Stimulated activated CD4-positive, alpha-beta T cell treated with anti-CD3 and anti-CD28 coated beads, TNF-alpha, amount 100 ng/mL, for 1 hour (primary cell): ENCODE measurements at places on chromosomes 7 and 10.

- no peak for DNase-seq
These were observed 58.4 kb upstream of the PCGF5 start for GRCh38 chr10:91162050-91162494.

GRCh38 chr10:3014968-3015367, 52.4 kb upstream of the PFKP start:
- no peak for DNase-seq

DNA sequence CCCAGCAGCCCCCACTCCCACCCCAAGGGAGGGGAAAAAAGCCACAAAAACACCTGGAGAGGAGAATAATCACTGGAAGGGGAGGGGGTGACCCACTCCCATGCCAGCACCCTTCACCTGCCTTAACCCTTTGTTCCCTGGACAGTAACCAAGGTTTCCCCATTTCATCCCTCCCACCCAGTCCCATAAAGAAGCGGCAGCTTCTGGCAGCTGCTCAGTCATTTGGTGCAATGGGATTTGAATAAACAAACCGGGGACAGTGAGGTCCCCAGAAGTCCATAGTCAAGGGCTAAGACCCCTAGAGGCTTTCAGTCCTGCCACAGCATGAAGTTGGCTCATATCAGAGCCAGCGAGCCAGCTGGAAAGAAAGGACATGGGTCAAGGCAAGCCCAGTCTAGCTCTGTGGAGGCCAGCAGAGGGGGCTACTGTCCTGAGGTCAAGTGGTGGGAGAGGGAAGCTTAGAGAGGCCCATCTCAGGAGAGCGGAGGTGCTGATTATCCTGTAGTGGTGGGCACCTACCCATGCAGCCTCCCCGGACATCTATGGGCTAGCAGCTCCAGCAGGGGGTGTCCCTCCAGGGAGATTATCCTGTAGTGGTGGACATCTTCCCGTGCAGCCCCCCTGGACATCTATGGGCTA, 58.9 kb upstream of the LBX1 start:
- DNase-seq = no peak

DNA sequence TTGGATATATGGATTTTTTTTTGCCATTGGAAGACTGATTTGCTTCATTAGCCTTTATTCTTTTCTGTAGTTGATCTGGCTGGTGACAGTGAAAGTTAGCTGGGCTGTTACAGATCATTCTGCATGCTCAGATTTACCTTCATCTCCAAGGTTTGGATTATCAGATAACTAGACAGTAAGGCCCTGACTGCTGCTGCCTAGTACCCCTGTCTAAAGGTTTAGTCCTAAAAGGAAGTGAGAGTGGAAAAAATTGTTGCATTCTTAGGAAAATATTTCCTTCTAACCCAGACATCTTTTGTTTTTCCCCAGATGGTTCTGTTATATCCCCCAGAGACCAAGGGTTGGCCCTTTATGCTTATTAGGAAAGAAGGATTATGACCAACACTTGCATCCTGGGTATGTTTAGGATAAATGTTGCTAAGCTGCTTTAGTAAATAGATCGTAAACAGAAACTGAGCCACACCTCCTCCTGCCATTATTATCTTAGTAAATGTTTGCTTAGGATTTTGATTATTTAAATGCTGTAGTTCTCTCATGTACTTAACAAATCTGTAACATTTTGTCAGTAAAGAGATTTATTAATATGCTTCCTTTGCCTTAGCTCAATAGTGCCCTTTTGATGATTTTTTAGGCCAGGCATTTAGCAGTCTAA, 44.4 kb downstream of the MCU start:
- DNase-seq = no peak

GRCh38 chr10:18860186-18860585, 188.4 kb upstream of the MALRD1 start:
- no peak for DNase-seq

DNA sequence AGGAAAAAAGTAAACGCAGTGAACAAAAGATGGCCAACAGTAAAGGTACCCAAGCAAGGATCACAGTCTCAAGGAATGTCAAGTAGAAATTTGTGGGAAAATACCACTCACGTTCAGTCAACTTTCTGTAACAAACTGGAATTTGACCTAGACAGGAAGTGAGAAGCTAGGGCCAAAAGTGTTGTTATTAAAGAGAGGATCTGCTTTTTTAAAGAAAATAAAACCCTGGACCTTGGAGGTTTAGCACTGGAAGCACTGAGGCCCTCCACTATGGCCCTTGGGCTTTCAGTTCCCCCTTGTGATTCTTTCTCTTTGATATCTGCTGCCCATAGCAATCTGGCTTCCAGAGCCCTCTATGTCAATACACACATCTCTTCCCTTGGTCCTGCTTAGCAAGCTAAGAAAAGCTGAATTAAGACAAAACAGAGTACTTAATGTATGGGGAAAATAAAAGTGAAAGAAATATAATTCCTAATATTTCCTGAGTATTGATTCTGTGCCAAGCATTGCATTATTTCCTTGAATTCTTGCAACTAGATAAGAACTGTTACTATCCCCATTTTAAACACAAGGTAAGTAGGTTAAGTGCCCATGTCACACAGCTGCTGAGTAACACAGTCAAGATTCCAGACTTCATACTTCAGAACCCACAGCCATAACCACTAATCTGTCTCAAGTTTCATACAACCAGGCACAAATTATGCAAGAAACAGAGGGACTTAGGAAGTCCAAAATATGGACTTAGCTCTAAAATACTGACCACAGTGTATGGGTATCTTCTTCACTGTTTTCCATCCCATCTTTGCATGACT, 2.6 kb upstream of the ZNF438 start:
- DNase-seq = no peak

GRCh38 chr10:71245420-71246325, 33.3 kb downstream of the UNC5B start:
- DNase-seq = no peak

GRCh38 chr7:73992101-73992562, 35.8 kb upstream of the ELN start:
- no peak for DNase-seq

DNA sequence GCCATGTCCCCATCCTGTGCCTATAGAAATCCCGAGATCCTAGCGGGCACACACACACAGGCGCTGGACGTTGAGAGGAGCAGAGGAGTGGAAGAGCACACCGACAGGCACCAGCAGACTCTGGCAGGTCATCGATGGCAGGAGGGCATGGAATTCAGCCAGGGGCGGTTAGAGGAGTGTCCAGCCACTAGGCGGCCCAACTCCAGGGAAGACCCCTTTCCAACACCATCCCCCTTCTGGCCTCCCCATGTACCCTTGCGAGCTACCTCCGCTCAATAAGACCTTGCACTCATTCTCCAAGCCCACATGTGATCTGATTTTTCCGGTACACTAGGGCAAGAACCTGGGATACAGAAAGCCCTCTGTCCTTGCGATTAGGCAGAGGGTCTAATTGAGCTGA, 356.0 kb upstream of the DPP6 start:
- no peak for DNase-seq

DNA sequence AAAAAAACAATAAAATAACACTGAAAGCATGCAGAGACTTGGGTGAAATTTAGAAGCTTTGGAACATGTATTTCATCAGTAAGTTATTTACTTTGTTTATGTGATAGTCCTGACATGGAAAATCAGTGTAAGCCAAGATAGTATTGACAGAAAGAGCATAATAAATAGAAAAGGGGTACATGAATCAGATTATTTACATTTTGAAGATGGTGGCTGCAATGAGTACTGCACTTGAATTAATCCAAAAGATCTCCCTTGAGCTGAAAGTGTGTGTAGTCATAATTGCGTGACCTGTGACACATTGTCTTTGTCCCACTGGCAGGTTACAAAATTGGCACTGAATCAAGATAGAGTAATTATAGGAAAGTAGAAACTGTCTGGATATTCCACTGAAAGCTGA, 562.9 kb downstream of the GFRA1 start:
- no peak for DNase-seq

DNA sequence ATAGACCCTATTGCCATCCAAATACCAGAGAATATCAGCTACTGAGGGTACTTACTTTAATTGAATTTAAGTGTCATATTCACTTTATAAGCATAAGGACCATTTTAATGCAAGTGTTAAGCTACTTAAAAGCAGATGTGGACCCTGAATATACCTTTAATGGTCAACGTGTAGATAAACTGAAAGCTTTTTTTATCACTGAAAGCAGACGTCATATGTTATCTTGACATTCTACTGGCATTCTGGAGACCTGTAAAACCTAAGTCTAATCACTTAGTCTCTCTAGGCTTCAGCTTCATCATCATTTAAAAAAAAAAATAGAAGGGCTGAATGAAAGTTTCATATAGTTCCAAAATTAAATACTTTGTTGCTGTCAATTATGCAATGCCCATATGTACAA, 116.5 kb downstream of the ELAPOR2 start:
- DNase-seq = no peak

GRCh38 chr7:55774327-55775050, 88.1 kb downstream of the SEPTIN14 start:
- no peak for DNase-seq

DNA sequence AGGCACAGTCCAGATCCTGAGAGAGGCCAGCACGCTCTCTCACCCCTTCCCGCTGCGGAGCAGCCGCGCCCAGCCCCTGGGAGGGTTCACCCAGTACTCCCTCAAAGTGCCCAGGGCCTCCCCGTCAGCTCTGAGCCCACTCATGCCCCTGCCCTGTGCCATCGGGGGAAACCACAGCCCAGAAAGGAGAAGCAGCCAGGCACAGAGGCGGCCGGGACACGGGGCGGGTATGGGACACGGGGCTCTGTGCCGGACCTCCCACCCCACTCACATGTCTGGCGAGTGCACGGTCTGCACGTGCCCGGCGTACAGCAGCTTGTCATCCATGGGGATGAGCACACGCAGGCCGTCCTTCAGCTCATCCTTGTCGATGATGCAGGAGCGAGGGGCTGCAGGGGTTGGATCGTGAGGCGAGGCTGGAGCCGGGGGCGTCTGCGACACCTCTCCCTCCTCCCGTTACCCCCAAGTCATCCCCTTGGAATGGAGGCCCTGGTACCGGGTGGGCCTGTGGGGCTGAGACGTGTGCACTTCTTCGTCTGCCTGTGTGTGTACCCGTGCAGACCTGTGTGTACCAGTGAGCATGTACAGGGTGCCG, 38.2 kb downstream of the SLC29A4 start:
- no peak for DNase-seq

DNA sequence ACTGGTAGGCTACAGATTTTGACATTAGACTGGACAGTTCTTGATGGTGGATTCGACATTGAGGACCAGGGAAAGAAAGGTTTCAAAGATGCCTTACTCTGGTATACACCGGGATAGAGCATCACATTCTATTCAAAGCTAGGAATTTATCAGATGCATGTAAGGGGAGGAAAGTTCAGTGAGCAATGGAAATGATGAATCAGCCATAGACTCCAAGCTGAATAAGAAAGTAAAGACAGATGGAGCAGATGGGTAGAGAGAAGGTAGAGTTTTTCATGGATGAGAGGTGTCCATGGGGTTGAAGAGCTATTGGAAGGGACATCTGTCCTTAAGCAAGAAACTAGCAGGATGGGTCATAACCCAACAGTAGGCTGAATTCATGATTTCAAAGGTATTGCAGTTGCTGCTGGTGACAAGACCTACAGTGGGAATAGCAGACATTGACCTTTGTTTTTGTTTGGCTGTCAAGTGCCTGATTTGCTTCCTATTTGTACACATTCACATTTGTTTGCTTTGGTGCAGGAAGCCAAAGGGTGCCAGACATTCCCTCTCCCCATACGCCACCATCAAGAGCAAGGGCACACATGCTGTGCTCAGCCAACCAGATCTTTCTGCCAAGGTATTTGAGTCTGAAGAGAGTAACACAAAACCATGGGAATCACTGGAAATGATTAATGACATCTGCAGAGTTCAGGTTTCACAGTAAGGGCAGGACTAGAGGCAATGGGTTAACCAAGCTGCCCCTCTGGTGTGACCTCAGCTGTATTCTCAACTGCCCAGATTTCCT, 8.6 kb upstream of the CACUL1 start:
- no peak for DNase-seq

DNA sequence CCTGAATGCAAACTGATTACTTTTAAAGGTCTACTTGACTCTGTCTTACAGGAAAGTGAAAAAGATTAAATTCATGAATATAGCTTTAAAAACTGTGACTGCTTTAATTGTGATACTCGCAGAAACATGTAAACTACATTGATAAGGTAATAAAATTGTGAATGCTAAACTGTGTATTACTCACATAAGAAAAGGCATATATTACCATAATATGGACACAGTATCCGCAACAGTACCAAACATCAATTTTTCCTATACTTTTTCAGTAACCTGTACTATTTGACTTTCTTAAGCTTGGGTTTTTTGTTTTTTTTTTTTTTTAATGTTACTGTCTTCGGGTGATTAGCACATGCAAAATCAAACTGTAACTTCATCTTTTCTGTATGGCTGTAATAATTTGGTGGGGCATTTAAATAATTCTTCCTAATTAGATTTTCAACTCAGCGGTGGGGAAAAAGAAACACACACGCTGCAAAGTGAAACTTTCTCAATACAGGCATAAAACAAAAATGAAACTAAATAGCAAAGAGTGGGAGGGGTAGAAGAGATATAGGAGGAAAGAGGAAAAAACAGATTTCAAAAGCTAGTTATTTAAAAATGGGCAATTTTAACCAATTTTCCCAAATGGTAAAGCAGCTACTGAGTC, 23.2 kb downstream of the NT5C3A start:
- DNase-seq = no peak

GRCh38 chr10:16953270-16953669, 136.0 kb upstream of the RSU1 start:
- DNase-seq = no peak

DNA sequence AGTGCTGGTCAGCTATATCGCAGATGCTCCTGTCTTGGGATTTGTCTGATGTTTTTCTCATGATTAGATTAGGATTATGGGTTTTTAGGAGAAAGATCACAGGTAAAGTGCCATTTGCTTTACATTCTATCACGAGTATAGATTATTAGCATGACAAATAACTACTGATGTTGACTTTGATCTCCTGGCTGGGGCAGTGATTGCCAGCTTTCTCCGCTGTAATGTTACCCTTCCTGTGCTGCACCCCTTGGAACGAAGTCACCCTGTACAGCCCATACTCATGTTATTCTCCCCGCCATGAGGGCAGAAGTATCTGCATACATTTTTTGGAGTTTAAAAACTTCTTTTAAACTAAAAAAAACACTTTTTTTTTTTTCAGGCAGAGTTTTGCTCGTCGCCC, 10.8 kb upstream of the CLDN4 start:
- DNase-seq = no peak

DNA sequence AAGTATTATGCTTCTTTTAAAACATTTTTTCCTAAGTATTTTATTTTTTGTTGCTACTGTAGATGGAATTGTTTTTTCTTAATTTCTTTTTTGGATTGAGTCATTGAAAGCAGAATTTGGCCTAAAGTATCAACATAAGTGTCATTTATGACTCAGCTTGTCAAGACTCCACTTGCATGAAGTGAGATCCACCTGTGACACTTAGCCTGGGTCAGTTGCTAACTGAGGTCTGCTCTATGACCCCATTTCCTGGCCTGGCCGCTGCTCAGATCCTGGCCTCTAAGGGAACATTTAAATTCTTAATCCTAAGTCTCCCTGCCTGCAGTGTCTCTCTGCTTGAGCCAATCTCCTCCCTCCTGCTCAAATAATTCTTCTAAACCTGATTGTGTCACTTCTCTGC, 35.5 kb downstream of the TMEM270 start:
- no peak for DNase-seq

- DNase-seq = no peak
These were observed 630.7 kb upstream of the GRM3 start for GRCh38 chr7:86012971-86013370.
